ENCODE measurements at places on chromosomes 11 and 22.

DNA sequence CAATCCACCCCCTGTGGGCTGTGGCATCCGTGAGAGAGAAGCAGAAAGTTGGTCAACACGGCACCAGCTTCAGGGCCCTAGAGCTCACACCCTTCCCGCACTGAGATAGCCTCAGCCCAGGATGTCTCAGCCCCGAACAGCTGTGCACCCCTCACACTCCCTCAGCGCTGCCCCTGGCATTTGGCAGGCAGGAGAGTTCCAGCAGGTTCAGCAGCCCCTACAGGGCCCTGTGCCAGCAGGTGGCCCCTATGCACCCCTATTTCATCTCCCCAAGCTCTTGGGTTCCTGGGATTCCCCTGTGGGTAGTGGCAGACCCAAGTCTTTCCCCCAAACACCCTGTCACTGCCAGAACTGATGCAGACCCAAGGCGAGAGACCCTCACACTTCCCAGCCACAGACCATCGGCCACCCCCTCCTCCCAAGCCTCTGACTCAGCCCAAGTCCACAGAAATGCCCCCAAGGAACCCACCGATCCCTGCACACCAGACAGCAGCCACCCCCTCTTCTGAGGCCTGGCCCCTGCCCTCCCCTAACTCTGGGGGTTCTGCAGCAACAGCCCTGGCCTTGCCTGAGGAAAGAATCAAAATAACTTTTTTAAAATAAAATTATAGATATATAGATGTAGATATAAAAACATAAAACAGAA is 183.6 kb downstream of the IGLL1 start:
- DNase-seq, result no peak

DNA sequence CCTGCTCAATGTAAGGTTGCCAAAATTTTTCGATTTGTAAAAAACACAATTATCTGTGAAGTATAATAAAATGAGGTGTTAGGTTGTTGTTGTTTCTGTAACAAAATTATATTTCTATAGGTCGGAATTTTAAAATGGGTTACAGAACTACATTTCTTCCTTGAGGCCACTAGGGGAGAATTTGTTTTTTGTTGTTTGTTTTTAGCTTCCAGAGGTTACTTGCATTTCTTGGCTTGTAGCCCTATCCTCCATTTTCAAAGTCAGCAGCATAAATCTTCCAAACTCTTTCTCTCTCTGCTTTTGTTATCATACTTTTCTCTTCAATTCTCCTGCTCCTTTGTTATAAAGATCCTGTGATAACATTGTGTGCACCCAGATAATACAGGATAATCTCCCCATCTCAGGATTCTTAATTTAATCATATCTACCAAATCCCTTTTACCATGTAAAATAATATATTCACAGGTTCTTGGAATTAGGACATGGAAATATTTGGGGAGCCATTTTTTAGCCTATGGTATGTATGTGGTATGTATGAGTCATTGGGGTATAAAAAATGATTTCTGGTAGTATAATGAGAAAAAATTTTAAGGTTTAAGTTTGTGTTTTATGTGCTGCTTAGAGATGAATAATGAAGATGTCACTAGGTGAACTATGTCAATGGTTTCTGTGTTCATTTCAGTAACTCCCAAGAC is 9.4 kb upstream of the PATL1 start:
- DNase-seq, result no peak

DNA sequence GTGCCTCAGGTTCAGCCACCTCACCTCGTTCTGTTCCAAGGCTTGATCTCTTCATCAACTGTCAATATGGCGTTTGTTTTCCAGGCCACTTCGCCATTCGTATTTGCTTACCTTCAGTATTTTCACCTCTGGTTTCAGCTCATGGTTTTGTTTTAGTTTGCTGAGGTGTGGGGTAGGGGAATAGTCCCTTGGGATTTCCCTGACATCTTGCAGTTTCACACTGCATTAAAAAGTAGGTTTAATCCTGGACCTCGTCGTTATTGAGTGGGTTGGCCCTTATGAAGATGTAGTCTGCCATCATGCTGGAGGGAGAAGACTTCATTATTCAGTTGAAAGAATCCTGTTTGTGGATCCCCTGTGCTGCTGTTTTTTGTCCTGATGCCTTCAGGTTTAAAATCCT is 46.0 kb downstream of the C11orf91 start:
- DNase-seq, result no peak

GRCh38 chr11:78150754-78151153 is 11.3 kb upstream of the ALG8 start:
- no peak for DNase-seq

GRCh38 chr11:45321031-45321595 is 35.0 kb upstream of the SYT13 start:
- DNase-seq, result no peak

DNA sequence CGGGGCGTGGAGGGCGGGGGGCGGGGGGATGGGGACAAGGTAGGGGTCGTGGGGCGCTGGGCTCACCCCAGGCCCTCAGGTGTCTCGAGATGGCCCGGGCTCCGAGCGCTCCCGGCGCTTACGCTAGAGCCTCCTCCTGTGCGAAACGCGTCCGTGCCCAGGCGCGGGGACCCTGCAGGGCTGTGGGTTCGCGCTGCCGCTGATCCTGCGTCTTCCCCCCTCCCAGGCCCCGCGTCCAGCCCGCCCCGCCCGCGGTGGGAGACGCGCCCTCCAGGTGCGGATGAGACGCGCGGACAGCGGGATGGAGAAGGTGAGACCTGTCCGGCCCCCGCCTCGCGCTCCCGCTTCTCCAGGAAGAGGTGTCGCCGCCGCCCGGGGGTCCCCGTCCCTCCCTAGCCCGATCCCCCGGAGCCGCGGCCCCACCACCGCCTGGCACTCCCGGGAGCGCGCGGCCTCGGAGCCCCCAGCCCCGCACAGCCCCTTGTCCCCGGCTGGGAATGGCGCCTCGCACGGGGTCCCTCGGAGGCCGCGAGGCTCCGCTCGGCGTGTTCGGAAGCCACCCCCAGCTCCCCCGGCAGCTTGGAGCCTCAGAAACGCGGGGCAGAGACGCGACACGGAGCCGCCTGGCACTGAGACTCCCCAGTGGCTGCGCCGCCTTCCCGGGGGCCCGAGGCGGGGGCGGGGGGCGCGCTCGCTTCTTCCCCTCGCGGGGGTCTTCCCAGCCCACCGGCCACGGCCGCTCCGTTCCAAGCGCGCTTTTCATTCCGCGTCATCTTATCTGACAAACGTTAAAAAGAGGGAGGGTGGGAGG is 27.6 kb upstream of the TOLLIP start:
- peak; percentile 27 for DNase-seq

Measured in activated naive CD4-positive, alpha-beta T cell treated with anti-CD3 and anti-CD28 coated beads, Interleukin-2, amount 50 U/mL, for 72 hours (primary cell).